ENCODE measurements at places on chromosomes 7 and 10.

DNA sequence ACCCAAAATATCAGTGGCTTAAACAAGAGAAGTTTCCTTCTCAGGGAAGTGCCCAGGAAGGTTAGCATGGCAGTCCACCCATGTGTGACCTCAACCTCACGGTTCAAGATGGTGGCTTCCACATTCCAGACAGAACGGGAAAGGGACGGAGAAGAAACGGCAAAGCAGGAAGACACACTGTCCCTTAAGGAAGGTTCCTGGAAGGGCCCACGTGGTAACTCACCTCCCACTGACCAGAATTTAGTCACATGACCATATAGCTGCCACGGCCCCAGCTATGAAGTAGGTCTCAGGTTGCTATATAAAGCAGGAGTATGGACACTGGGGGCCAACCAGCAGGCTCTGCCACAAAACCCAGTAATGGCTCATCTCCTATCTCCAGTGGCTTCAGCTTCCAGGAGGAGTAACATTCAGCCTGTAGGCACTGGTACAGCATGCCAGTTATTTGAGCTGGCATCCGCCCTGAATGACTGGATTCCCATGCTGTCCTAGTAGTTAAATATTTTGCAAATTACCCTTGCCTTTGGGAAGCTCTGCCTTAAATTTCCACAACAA is 278.5 kb upstream of the KLF14 start:
- no peak for DNase-seq

DNA sequence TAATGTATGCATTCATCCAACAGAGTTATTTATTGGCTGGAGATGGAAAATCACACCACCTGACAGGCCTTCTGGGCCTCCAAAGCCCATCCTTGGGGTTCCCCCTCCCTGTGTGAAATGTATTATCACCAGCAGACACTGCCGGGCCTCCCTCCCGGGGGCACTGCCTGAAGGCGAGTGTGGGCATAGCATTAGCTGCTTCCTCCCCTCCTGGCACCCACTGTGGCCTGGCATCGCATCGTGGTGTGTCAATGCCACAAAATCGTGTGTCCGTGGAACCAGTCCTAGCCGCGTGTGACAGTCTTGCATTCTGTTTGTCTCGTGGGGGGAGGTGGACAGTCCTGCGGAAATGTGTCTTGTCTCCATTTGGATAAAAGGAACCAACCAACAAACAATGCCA is 15.3 kb downstream of the TACR2 start:
- no peak for DNase-seq

- DNase-seq = no peak
These were observed 17.7 kb downstream of the CLIP2 start for GRCh38 chr7:74306730-74307469.

DNA sequence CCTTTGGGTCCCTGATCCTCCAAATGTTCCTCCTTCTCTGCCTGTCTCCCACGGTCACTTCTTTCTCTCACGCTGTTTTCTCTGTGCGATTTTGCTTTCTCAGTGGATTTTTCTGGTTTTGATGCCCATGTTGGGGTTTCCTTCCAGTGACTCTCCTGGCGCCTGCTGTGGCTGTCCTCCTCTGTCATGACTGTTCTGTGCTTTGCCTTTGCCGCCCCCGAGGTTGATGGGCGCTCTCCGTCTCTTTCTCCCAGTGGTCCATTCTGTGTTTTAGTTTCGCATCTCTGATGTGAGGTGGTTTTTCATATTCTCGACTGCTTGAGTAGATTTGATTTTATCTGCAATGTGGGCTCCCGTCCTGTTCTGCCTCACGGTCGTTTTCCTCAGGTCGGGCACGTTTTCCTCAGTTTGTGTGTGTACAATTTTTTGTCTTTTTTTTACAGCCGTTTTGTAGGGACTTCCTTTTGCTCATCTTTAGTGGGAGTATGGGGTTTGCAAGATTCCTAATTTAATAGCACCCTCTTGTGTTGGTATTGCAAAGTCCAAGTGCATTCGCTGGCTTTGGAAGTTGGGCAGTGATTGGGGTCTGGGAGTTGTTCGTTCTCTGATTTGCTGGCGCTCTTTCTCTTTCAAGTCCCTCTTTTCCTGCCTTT is 100.0 kb downstream of the INPP5A start:
- peak; percentile 81 for DNase-seq

- no peak for DNase-seq
These were observed 5.0 kb upstream of the ASB10 start for GRCh38 chr7:151192002-151192539.

GRCh38 chr7:151790095-151790829 is 86.7 kb downstream of the PRKAG2 start:
- DNase-seq = no peak

Data from iPS-NIHi11 (cell line).